Muscle of leg (tissue), 16 donors: ENCODE measurements at places on chromosomes 12 and 14. TPM values are rescaled to one million over a fixed set of nuclear protein-coding genes. Genes with fewer than 3 reads are reported as not detected.

DNA sequence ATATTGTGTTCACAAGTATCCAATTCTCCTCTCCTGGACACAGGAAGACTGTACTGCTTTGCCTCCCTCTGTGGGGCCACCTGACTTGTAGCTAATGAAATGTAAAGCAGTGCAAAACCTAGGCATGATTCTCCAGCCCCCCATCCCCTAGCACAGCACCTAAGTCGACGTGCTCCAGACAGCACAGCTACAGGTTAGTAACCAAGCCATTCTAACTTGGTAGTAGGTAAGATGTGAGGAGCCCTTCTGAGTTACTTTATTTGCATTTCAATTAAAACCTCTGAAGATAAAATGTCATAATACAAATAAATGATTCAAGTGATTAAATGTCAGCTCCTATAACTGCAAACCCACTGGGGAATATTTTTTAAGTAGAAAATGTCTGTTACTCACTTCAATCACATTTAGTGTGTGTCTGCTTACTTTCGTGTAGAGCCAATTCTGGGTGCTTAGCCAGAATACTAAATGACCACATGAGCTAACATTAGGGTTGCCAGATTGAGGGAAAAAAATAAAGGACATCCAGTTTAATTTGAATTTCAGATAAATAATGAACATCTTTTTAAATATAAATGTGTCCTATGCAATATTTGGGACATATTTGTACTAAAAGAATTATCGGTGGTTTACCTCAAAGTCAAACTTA is 64.8 kb upstream of the HIF1A start:
- H3K27ac ChIP-seq, result no peak overlapping the region
- no peak overlapping the region for H3K4me3 ChIP-seq
- H3K27me3 ChIP-seq, result no peaks in the 10 kb centered on the region
- DNase-seq, result no peak
- H3K4me1 ChIP-seq, result no peaks in the 10 kb centered on the region
- no peaks in the 10 kb centered on the region for H3K36me3 ChIP-seq

DNA sequence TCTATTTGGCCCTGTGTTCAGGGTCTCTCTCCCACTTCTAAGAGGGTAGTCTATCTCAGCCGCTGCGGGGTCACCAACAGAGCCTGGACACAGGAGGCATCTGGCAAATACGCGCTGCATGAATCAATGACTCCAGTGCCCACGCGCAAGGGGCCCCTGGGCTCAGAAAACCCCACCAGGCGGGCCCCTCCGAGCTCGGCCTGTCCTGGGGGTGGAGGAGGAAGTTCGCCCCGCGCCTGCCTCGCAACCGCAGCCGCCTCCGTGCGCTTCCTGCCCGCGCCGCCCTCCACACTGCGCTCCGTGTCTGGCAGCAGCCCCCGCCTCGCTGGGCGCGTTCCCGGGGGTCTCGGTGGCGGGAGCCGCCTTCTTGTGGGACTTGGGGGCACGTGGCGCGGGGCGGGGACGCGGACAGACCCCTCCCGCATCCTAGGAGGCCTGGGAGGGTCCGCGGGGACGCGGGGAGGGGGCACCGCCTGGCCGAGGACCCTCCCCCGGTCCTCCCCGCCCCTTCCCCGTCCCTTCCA is 811 bp upstream of the FBRSL1 start:
- H3K4me1 ChIP-seq, result peaks cover 45% of the 10 kb centered on the region
- peak overlapping the region; percentile 37 for H3K4me3 ChIP-seq
- peak; percentile 50 for DNase-seq
- H3K36me3 ChIP-seq, result peaks cover 3% of the 10 kb centered on the region
- no peaks in the 10 kb centered on the region for H3K27me3 ChIP-seq
- peak overlapping the region; percentile 42 for H3K27ac ChIP-seq

- H3K4me1 ChIP-seq, result no peaks in the 10 kb centered on the region
- no peaks in the 10 kb centered on the region for H3K27me3 ChIP-seq
- H3K36me3 ChIP-seq, result no peaks in the 10 kb centered on the region
- H3K4me3 ChIP-seq, result no peak overlapping the region
Observed at GRCh38 chr14:59126714-59127436, 61.6 kb upstream of the DAAM1 start.

DNA sequence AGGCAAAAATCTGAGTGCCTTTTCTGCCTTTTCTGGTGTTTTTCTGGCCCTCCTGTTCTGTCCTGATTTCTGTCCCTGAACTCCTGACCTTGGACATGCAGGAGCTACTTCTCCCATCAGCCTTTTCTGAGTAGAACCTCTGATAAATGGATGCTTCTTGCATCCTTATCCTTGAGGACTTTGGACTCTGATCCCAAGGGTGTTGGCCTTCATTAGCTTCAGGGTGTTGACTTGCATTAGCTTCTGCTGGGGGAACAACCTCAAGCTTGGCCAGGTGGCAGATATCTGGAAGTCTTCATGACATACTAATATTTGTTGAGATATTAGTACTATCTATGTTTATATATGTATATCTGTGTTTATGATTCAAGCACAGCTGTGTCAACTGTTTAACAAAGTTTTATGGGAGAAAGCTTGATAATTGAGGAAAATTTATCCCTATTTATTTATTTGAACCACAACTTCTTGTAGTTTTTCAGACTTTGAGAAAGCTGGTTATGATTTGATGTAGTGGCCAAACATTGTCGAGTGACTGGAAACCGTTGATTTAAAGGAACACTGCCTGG is 124.3 kb downstream of the CHST11 start:
- DNase-seq, result no peak
- H3K4me1 ChIP-seq, result no peaks in the 10 kb centered on the region
- no peak overlapping the region for H3K4me3 ChIP-seq
- H3K27ac ChIP-seq, result no peak overlapping the region
- no peaks in the 10 kb centered on the region for H3K36me3 ChIP-seq

- no peaks in the 10 kb centered on the region for H3K4me1 ChIP-seq
- no peak for DNase-seq
- no peak overlapping the region for H3K27ac ChIP-seq
- H3K27me3 ChIP-seq, result no peaks in the 10 kb centered on the region
- no peak overlapping the region for H3K4me3 ChIP-seq
Observed at GRCh38 chr14:80239631-80240030, 28.3 kb upstream of the DIO2 start.

GRCh38 chr12:122116707-122117535 is 38.4 kb downstream of the MLXIP start:
- H3K4me1 ChIP-seq, result no peaks in the 10 kb centered on the region
- H3K27me3 ChIP-seq, result no peaks in the 10 kb centered on the region
- no peak overlapping the region for H3K27ac ChIP-seq
- no peaks in the 10 kb centered on the region for H3K36me3 ChIP-seq
- no peak for DNase-seq

DNA sequence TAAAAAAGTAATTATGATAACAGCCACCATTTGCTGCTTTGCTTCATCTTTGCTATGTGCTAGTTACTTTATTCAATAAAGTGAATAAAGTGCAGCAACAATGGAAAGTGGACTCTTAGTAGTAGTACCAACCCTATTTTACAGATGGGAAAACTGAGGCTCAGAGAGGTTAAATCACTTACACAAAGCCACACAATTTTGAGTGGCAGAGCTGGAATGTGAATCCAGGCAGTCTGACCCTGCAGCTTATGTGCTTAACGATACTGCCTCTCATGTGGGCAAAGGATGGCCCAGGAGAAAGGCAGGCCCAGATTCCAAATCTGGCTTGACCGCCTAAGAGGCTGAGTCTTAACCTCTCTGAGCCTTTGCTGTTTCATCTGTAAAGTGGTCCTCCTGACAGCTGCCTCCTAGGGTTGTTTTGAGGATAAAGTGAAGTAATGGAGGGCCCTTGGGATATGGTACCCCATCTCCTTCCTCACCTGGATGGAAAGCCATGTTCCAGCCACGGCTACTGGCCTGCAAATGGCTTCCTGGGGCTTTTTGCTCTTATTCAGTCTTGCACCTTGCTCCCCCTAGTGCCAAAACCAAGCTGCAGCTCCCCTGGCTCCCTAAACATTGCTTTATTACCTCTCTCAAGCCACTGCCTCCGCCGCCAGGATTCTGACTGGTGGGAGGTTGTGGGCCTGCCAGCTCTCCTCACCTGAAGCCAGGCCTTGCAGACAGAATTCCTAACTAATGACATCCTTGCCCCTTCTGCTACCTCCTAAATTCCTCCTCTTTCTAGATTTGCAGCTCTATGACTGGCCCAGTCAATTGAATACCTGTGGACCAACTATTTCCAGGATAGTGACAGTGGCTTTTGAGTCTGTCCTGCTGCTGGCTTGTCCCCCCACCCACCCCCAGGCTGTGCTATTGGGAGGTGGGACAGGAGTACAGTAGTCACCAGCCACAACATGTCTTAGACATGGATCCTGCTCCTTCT is 283.3 kb upstream of the PWP1 start:
- H3K27ac ChIP-seq, result no peak overlapping the region
- DNase-seq, result peak; percentile 42
- H3K36me3 ChIP-seq, result no peaks in the 10 kb centered on the region
- H3K4me1 ChIP-seq, result no peaks in the 10 kb centered on the region

- peak overlapping the region; percentile 72 for H3K27ac ChIP-seq
- H3K36me3 ChIP-seq, result peaks cover 46% of the 10 kb centered on the region
- no peak overlapping the region for H3K4me3 ChIP-seq
Observed at GRCh38 chr14:92563765-92564285, 50.2 kb downstream of the RIN3 start.

DNA sequence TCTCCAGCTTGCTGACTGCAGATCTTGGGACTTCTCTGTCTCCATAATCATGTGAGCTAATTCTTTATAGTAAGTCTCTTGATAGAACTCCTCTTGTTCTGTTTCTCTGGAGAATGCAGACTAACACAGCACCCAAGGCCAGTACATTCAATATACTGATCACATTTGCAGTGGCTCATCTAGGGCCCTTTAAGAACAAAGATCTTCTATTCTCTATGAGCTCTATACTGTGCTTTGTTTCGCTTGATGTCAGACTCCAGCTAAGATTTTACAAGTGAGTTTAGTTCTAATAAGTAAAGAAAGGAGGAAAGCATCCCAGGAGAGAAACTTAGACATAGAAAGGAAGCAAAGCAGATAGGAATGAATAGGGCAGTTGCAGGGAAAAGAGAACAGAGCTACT is 69.3 kb upstream of the TMPO start:
- H3K4me1 ChIP-seq, result no peaks in the 10 kb centered on the region
- DNase-seq, result no peak
- no peak overlapping the region for H3K4me3 ChIP-seq
- H3K27me3 ChIP-seq, result no peaks in the 10 kb centered on the region

GRCh38 chr12:110353211-110353965 is 50.1 kb downstream of the ANAPC7 start:
- peaks cover 32% of the 10 kb centered on the region for H3K36me3 ChIP-seq
- H3K27ac ChIP-seq, result no peak overlapping the region
- peaks cover 6% of the 10 kb centered on the region for H3K4me1 ChIP-seq
- no peaks in the 10 kb centered on the region for H3K27me3 ChIP-seq
- no peak for DNase-seq
- H3K4me3 ChIP-seq, result no peak overlapping the region

- H3K27ac ChIP-seq, result peak overlapping the region; percentile 20
- no peak overlapping the region for H3K4me3 ChIP-seq
- DNase-seq, result no peak
- H3K4me1 ChIP-seq, result peaks cover 19% of the 10 kb centered on the region
- no peaks in the 10 kb centered on the region for H3K27me3 ChIP-seq
- H3K36me3 ChIP-seq, result no peaks in the 10 kb centered on the region
Observed at GRCh38 chr14:102586420-102587104, 5.9 kb upstream of the RCOR1 start.

- no peak overlapping the region for H3K27ac ChIP-seq
- H3K27me3 ChIP-seq, result no peaks in the 10 kb centered on the region
- peaks cover 20% of the 10 kb centered on the region for H3K4me1 ChIP-seq
- H3K4me3 ChIP-seq, result no peak overlapping the region
- H3K36me3 ChIP-seq, result no peaks in the 10 kb centered on the region
Observed at GRCh38 chr12:109760930-109761921, 47.6 kb downstream of the FAM222A start.

GRCh38 chr12:170371-171225 is 43.4 kb downstream of the SLC6A12 start:
- peaks cover 16% of the 10 kb centered on the region for H3K27me3 ChIP-seq
- H3K4me3 ChIP-seq, result no peak overlapping the region
- peaks cover 66% of the 10 kb centered on the region for H3K4me1 ChIP-seq
- DNase-seq, result no peak
- H3K36me3 ChIP-seq, result no peaks in the 10 kb centered on the region

DNA sequence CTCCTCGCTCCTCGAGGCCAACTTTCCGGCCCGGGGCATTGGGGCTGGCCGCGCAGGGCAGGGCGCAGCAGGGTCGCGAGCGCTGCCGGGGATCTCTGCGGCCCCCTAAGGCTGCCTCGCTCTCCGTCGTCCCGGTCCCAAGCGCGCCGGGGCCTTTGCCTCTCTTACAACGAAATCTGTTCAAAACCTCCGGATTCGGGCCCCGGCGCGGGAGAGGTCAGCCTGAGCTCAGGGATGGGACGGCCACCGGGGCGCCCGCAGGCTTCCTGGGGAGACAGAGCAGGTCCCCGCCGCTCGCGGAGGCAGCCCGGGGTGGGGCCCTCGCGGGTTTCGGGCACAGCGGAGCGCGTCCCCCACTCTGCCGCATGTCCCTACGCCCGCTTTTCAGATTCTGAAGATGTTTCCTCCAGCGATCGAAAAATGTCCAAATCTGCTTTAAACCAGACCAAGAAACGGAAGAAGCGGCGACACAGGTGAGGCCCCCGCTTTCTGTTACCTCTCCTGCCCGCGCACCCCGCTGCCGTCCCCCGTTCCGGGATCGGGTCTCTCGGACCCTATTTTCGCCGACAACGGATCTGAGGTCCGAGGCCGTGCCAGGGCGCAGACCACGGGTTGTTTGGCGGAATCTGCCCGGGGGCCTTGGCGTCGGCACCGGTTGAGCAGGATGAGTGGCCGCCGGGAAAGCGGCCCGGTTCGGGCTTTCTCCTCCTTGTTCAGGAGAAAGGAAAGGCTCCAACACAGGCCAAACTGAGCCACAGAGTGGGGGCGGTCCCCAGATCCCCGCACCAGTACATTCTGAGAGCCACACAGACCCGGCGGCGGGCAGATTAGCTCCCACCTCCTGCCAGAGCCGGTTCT is 1.8 kb downstream of the VSX2 start:
- peaks cover 98% of the 10 kb centered on the region for H3K27me3 ChIP-seq
- peak; percentile 24 for DNase-seq
- peak overlapping the region; percentile 10 for H3K4me3 ChIP-seq
- H3K27ac ChIP-seq, result no peak overlapping the region
- no peaks in the 10 kb centered on the region for H3K36me3 ChIP-seq

- peaks cover 2% of the 10 kb centered on the region for H3K4me1 ChIP-seq
- peak; percentile 44 for DNase-seq
- no peak overlapping the region for H3K4me3 ChIP-seq
- no peaks in the 10 kb centered on the region for H3K36me3 ChIP-seq
- H3K27ac ChIP-seq, result no peak overlapping the region
- no peaks in the 10 kb centered on the region for H3K27me3 ChIP-seq
Observed at GRCh38 chr12:65609359-65609771, 214.9 kb upstream of the HMGA2 start.

The CATSPERB gene
- 0.80 TPM for total RNA-seq

The MGST1 gene
- 4.1 TPM for total RNA-seq

The MYH6 gene
- total RNA-seq, result 0.66 TPM
